Inflammatory macrophage treated with lipopolysaccharide for 4 hours (primary cell): ENCODE measurements at places on chromosomes 16 and 17.

- DNase-seq = peak; percentile 25
Observed at GRCh38 chr17:67648032-67648905, 69.5 kb upstream of the NOL11 start.

DNA sequence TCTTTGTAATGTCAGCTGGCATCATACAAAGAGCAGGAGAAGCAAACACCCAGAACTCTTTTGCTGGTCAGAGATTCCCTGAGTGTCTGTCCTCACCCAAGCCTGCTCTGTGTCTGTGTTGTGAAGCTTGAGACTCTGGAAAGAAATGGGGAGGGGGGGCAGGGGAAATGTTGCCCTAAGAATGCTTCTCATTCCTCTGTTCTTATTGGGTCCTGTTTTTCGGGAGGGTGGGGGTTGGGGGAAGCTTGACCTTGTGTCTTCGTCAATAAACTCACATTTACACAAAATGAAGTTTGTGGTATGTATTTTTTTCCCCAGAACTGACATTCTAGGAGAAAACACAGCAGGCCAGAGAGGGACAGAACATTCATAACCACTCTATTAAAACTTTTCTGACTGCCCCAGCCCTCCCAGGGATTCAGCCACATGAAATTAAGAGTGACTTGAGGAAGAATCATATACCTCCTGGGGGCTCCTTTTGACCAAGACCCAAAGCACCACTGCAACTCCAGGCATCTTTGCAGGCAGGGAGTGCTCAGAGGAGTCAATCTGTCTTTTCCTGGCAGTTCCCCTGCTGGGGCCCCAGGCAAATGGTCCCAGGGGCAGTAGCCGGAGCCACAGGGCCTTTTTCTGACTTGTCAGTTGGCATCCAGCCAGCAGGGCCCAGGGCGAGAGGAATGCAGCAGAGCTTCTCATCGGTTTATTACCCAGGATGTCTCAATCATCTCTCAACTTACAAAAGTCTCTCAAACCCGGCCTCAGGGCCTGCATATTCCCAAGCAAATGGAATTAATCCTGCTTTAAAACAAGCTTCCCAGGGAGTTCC is 5.1 kb upstream of the RASL10B start:
- DNase-seq = no peak

DNA sequence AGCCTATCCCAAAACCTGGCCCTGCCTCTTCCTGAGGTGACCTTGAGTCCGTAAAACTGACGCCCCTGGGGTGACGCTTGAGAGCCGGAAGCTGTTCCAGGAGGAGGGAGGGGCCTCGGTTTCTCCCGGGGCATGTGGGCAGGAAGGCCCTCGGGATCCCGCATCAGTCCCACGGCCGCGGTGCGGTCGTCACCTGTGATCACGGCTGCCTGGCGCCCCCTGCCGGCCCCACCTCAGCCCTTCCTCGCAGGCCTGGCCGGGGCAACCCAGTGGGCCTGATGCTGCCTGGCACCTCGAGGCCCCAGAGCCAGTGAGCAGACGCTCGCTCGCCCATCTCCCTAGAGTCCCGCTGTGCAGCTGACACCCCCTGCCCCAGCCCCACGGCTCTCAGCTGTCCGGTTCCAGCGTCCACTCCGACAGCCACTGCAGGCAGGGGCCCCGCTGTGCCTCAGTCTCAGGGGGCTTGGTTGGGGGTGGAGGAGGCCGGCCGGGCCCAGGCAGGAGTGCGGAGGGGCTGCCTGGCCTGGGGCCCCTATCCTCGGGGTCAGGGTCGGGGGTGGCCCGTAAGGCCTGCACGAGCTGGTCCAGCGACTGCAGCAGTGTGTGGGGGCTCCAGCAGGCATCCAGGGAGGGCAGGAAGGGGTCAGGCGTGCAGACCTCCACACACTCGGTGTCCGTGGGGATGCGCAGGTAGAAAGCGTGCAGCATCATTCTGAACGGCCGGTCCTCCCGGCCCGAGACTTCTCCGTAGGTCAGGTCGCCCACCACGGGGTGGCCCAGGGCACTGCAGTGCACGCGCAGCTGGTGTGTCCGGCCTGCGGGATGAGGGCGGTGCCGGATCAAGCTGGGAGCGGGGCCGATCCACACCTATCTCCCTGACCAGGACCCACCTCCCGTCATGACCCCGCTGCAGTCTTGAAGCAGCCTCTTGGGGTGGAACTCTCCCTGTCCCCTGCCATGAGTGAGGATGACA is 2.3 kb downstream of the RPUSD1 start:
- peak; percentile 61 for DNase-seq

DNA sequence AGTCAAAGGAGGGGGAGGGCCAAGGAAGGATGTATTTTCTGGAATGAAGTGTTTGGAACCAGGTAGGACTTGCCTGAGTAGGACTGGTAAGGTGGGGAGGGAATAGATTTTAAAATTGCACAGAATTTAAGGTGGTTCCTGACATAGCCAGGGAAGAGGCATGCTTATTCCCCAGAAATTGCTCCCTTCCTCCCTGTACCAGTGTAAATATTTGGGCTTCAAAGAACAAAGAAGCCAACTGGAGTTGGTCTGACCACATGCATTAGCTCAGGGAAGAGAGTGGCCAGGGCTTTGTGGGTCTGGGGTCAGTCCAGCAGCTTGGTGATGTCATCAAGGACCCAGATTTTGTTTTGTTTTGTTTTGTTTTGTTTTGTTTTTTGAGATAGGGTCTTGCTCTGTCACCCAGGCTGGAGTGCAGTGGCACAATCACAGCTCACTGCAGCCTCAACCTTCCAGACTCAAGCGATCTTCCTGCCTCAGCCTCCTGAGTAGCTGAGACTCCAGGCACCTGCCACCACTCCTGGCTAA is 9.3 kb upstream of the MRTFB start:
- no peak for DNase-seq

DNA sequence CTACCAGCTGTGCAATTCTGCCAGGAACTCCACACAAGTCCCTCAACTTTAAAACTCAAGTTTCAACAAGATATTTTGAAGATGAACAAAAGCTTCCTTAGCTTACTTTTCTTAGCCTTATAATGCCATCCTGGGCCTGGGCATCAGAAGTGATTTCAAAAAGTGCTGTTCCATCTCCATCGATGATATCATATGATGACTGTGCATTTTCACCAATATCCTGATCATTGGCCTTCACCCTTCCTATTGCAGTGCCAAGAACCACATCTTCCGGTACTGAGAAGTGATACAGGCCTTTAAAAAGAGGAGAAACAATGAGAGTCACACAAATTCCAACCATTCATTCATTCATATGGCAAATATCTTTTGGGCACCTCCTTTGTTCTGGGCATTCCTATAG is 215.4 kb downstream of the CDH8 start:
- no peak for DNase-seq

DNA sequence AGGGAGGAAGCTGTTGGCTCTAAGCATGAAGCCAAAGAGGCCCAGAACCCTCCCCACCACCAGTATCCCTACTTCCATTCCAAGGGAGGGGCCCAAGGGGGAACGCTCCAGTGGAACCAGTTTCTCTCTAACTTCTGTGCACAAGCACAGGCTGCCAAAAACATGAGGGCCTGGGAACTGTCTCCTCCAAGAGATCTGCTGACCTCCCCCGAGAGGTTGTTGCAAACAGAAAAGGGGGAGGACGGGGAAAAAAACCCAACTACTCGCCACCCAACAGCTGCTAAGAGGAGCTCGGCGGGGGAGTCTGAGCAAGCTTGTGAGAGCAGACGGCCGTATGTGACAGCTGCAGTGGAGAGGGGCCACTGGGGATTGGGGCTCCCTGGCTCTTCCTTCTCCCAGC is 15.7 kb upstream of the SLC35B1 start:
- DNase-seq = no peak

DNA sequence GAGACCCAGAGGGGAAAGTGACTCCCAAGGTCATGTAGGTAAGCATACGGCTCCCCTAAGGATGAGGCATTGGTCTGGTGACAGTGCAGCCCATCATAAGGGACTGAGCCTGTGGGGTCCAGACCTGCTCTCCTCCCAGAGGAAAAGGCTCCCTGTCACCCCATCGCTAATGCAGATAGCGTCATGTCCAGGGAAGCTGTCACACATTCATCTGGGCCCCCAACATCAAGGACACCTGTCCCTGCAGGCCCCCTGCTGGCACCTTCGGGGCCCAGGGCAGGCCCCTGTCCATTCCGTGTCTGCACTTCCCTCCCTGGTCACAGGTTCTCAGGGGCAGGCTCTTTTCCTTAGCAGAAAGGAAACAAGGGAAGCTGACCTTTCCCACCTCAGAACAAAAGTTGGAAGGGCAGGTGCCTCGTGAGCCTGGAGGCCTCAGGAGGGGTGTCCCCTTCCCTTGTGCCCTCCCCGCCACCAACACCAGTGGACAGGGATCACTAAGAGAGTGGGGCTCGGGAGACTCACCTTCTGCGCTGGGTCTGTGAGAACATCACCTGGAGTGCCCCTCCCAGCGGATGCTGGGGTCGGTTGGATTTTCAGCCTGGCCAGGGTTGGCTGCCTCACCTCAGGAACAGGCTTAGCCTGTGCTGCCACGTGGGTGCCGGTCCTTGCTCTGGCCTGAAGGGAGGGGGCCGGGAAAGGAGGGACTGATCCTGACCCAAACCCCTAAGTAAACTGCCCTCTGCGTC is 17.3 kb upstream of the LASP1NB start:
- DNase-seq = no peak
